Occipital lobe (tissue), 3 donors: ENCODE measurements at places on chromosomes 2 and 18.

DNA sequence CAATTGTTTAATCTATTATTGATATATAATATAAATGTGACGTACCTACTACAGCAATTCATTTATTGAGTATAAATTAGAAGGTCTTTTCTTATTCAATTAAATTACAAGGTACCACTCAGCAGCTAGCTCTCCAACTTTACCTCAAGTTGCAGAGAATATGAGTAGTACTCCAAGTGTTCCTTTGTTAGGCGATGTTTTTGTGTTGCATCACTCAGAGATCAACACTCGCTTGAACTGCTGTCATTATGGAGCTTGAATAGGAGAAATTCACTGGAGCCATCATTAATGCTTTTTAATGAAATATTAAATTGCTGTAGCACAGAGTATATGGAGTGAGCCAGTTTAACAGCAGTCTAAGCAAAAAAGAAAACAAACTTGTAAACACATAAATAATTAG, 320.0 kb downstream of the FSIP2 start:
- DNase-seq = no peak

GRCh38 chr2:140256080-140256479, 1475.9 kb upstream of the NXPH2 start:
- no peak for DNase-seq

- DNase-seq = no peak
Observed at GRCh38 chr2:17136877-17137276, 381.4 kb downstream of the RAD51AP2 start.

DNA sequence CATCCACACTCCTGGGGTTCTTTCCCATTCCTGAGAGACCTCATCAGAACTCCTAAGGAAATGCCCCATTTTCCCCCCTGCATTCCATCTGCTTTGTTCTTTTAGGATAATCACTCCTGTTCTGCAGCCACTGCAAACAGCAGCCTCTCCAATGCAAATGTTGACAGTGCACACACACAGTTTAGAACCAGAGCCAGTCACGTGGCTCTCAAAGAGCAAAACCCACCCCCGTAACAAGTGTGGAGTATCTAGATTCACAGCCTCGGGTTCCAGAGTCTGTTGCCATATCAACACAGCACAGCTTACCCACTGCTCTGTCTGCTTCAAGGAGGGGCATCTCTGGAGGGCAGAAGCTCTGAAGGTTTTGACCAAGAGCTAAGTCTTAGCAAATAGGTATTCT, 180.0 kb downstream of the NAPG start:
- peak; percentile 19 for DNase-seq

GRCh38 chr2:27823569-27823968, 52.0 kb downstream of the MRPL33 start:
- no peak for DNase-seq

- DNase-seq = no peak
Observed at GRCh38 chr18:48813833-48814489, 136.8 kb downstream of the SMAD7 start.
